ENCODE measurements at places on chromosomes 12 and 14. TPM values are rescaled to one million over a fixed set of nuclear protein-coding genes. Genes with fewer than 3 reads are reported as not detected.

DNA sequence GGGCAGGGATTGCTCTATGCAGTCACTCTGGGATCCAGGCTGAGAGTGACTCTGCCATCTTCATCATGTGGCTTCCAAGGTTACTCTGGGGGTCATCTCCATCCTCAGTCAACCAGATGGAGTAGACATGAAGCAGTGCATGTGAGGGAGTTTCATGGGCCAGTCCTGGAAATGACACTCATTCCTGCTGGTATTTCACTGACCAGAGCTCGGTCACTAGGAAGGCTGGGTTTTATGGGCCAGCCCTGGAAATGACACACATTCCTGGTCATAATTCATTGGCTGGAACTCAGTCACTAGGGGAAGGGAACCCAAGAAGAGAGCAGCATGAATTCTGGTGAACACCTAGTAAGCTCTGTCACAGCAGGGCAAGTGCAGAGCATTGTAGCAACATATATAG is 144.7 kb downstream of the SMOC1 start:
- DNase-seq: no peak

DNA sequence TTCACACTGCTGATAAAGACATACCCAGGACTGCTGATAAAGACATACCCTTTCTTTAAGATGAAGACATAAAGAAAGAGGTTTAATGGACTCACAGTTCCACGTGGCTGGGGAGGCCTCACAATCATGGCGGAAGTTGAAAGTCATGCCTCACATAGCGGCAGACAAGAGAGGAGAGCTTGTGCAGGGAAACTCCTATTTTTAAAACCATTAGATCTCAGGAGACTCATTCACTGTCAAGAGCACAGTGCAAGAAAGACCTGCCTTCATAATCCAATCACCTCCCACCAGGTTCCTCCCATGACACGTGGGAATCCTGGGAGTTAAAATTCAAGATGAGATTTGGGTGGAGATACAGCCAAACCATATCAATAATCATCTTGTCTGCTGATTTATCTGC is 278.1 kb downstream of the SLC6A15 start:
- no peak for DNase-seq

DNA sequence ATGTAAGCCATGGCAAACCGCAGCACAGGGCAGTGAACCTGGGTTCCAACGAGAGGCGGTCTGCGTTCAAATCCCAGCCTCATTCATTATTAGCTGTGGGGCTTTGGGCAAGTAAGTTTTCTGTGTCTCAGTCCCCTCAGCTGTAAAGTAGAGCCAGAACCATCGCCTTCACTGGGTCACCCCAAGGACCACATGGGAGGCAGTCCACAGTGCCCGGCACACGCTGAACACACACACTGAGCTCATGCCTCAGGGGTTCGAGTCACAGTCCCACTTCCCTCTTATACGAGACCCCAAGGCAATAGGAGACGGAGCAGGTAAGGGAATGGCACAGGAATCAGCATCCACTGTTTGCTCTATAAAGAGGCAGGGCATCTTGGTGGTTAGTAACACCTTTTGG is 19.1 kb downstream of the LRTM2 start:
- DNase-seq: no peak

DNA sequence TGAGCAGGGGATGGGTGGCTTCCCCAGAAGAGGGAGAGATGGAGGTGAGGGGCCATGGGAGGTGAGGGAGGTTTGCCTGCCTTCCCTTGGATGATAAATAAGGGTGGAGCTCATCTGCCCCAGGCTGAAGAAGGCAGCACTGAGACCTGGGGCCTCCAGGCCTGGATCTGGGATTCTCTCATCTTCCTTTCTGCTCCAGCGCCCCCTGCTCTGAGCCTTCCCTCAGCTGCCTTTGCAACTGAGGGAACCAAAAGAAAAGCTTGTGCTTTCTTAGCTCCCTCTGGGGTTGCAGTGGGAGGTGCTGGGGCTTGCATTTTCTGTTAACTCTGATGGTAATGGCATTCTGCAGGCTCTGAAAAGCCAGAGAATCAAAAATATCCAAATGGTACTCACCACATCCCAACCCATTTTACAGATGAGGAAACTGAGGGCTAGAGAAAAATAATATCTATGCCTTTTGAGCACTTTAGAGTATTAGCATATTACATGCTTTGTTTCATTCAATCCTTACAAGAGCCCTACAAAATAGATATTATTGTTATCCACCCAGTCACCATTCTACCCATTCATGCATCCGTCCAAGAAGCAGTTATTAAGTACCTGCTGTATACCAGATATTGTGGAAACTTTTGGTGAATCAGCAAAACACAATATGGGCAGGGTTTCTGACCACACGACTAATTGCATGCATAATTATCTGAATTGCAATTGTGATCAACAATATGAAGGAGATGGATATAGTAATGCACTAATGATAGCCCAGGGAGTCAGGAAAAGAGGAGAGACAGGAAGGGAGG is 102.2 kb downstream of the WSCD2 start:
- DNase-seq: no peak

GRCh38 chr12:128783129-128783574 is 40.6 kb downstream of the SLC15A4 start:
- DNase-seq: peak; percentile 61

GRCh38 chr12:57612711-57613426 is 1.6 kb downstream of the ARHGEF25 start:
- DNase-seq: no peak

DNA sequence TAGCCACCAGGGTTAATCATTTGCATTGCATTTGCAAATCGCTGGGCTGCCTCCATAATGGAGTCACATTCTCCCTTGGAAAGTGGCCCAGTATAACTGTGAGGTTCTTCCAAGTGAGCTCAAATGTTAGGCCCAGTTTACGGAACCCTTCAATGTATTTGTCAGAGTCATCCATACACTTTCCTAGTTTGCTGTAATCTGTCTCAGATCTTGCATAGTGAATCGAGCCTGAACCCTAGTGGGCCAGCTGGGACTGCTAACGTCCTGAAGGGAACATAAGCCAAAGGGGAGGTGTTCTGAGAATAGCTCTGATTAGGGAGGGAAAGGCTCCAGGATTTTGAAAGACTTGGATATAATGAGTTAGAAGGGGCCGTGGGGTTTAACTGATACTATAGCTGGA is 406.3 kb downstream of the SLC6A15 start:
- DNase-seq: no peak

DNA sequence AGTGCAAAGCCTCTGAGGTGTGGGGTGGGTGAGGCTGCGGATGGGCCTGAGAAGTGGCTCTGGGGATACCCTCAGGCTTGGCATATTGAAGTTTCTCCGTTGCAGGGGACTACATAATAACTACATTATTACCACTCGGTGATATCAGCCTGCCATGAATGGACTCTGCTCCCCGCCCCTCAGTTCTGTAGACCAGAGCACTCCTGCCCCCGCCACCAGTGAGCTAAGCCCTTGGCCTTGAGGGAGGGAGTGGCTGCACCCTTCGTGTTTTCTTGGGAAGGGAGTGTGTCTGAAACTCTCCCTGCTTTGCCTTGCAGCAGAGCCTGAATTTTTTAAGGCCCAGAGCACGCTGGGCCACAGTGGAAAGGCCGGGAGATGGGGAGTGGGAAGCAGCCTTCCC is 1.7 kb downstream of the ORAI1 start:
- DNase-seq: no peak

DNA sequence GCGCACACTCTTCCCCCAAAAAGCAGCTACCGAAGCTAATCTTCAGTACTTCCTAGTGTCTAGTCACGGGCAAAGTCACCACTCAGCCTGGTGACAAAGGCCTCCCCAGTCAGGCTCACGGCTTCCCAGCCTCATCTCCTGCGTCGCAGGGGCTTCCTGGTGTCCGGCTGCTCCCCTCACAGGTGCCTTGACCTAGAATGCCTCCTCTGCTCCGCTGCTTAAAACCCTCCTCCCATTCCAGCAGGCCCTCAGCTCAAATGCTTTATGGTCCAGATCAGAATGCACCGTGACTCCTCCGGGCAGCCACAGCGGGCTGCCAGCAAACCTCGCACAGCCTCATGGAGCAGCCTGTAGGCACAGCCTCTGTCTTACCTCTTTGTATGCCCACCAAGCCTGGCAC is 53.1 kb downstream of the PRIMA1 start:
- no peak for DNase-seq

DNA sequence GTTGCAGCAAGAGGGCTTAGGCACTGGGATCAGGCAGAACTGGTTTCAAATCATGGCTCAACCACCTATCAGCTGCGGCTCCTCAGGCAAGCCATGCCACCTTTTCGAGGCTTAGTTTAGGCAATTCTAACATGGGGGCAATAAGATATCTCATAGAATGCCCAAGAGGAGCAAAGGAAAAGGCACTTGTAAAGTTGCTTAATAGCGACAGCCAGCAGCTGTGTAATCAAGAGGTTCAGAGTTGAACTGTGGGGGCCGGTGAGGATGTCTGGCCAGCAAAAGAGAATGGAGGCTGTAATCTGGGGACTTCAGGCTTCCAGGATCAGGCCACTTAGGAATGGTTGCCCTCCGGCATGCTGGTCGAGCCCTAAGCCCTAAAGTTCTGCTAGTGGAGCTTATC is 3.0 kb upstream of the TCHP start:
- no peak for DNase-seq

- no peak for DNase-seq
These were observed 467.8 kb downstream of the MDGA2 start for GRCh38 chr14:47207617-47208016.

GRCh38 chr12:131699434-131699833 is 11.5 kb upstream of the SFSWAP start:
- no peak for DNase-seq

KTN1 gene
- 30.0 TPM for polyA plus RNA-seq

LHX5 gene
- polyA plus RNA-seq: not detected

NID2 gene
- 0.52 TPM for polyA plus RNA-seq

PRR13 gene
- polyA plus RNA-seq: 754 TPM

ISCA2 gene
- polyA plus RNA-seq: 84.9 TPM

TRIP11 gene
- polyA plus RNA-seq: 54.0 TPM

KRT79 gene
- polyA plus RNA-seq: not detected
